ENCODE measurements at places on chromosomes 7 and 10. TPM values are rescaled to one million over a fixed set of nuclear protein-coding genes. Genes with fewer than 3 reads are reported as not detected.
A peak's percentile ranks its signal among the peaks of the same experiment; 100 is the strongest.

The ADAMTS14 gene
- total RNA-seq, result 0.66 TPM

The SYT15B gene
- total RNA-seq, result 9.3 TPM

GRCh38 chr10:87865241-87865881 is 1.9 kb downstream of the PTEN start:
- DNase-seq, result no peak

The C10orf105 gene
- not detected for total RNA-seq

- no peak for DNase-seq
Measured at GRCh38 chr7:8134089-8134733, 127.8 kb downstream of the ICA1 start.

GRCh38 chr7:87152897-87153641 is 816 bp downstream of the DMTF1 start:
- peak; percentile 59 for DNase-seq

DNA sequence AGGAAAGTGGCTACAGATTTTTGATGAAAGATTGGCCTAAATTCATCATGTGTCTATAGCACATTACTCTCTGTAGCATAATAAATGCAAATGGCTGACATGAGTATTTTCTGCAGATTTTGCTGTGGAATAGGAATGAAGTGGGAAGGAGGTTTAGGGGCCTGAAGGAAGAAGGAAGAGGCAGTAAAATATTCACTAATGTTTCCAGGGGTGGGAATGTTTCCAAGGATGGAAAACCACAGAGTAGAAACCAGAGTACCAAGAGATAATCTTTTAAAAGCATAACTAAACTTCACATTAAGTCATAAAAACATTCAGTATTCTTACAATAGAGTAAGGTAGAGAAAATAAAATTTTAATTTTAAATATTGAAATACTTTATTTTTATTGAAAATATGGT is 267.8 kb downstream of the BICC1 start:
- no peak for DNase-seq

- DNase-seq, result no peak
Measured at GRCh38 chr7:2566348-2566889, 7.6 kb downstream of the IQCE start.
